ENCODE measurements at places on chromosomes 1 and 21. TPM values are rescaled to one million over a fixed set of nuclear protein-coding genes. Genes with fewer than 3 reads are reported as not detected.

EDEM3 gene
- 47.3 TPM for total RNA-seq

FMO1 gene
- 0.16 TPM for total RNA-seq

PIGP gene
- 3.2 TPM for total RNA-seq

CFAP57 gene
- 0.16 TPM for total RNA-seq

TMEM240 gene
- total RNA-seq, result 5.4 TPM

S100A5 gene
- total RNA-seq, result 0.77 TPM

EXO1 gene
- 1.9 TPM for total RNA-seq

KRTAP12-1 gene
- total RNA-seq, result not detected

LRRC40 gene
- total RNA-seq, result 11.3 TPM

AHCTF1 gene
- total RNA-seq, result 14.9 TPM

C1orf116 gene
- total RNA-seq, result under 0.01 TPM

LDLRAD1 gene
- not detected for total RNA-seq

FAM72C gene
- total RNA-seq, result 0.09 TPM

OR10J1 gene
- total RNA-seq, result not detected

KRTAP23-1 gene
- total RNA-seq, result not detected

KIAA0040 gene
- under 0.01 TPM for total RNA-seq

MROH9 gene
- not detected for total RNA-seq

RAB29 gene
- total RNA-seq, result 18.6 TPM

RPE65 gene
- not detected for total RNA-seq

C1QB gene
- not detected for total RNA-seq

PPIAL4G gene
- not detected for total RNA-seq

CALML6 gene
- total RNA-seq, result 0.63 TPM

All from bronchial smooth muscle cell (primary cell).